ENCODE measurements at places on chromosomes 5 and 9.

GRCh38 chr9:91541734-91542133, 118.1 kb upstream of the NFIL3 start:
- no peak for DNase-seq

- DNase-seq, result no peak
Observed at GRCh38 chr5:150281987-150282386, 7.6 kb downstream of the CAMK2A start.

DNA sequence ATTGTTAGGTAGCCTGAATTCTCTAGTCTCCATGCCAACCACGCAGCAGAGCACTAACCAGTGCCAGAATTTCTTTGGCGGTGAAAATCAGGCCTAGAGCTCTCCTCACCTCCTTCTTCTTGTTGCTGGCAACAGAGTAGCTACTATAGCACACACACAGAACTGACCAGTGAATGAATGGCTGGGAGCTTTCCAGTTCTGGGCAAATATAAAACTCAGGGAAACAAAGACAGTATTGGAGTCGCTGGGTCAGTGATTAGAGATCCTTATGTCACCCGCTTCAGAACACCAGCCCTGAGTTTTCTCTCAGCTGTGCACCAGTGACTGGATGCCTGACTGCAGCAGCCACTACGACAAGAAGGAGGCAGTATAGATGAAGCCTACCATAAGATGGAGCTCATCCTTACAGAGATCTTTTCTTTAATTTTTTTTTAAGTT, 26.9 kb upstream of the FEM1C start:
- DNase-seq, result no peak

- no peak for DNase-seq
Observed at GRCh38 chr5:157575381-157576020, at the start of gene ADAM19. Gene ADAM19, minus strand, starts transcription at chr5:157575775. Its CDS starts 79 bp downstream, at chr5:157575696.

DNA sequence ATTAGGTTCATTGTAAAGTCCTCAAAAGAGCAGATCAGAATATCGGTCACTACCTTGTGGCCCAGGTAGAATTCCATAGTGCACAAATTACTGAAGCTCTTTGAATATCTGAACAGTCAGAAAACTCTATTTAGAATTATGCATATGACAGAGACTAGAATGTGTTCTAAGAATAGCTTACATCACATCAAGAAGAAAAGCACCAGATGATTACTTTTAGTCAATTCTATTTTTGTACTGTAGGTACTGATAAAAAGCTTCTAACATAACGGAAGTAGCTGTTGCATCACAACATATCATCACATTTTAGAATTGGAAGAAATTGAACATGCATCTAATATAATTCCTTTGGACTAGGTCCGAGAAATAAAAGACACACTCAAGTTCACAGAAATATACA, 946.6 kb upstream of the ARRDC3 start:
- no peak for DNase-seq

GRCh38 chr9:68482548-68482947, 58.1 kb downstream of the TMEM252 start:
- DNase-seq, result no peak

GRCh38 chr5:37830348-37830747, 9.5 kb downstream of the GDNF start:
- DNase-seq, result no peak

DNA sequence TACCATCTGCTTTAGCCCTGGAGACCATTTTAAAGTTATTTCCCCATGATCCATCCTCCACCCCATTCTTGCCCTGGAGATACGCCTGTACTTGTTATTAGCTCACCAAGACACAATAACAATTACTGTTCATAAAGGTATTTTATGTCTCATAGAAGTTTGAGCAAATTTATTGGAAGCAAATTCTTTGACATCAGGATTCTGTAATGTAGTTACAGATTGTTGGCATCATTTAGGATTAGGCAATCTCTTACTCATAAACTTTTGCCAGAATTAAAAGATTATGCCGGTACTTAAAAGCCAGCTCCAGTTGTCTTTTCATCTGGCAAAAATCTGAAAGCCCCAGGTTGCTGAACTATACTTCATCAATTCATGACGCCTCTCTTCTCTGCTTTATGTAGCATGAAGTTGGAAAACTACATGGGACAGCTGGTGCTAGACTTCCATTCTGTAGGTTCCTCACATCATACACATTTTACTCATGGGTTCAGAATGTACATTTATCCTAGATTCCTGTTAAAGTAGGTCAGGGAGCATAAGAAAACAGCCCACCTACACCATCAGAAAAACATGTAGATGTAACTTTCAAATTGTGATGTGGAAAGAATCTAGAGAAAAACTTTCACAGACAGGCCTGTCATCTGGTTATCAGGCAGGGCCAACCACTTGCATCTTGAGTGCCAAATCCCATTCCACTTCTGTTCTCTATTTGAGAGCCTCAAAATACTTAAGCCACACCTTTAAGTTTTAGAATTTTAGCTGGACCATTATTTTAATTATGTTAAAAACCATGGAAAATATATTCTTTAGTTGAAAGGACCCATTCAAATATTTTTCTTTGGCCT, 14.0 kb downstream of the ATP10B start:
- no peak for DNase-seq

DNA sequence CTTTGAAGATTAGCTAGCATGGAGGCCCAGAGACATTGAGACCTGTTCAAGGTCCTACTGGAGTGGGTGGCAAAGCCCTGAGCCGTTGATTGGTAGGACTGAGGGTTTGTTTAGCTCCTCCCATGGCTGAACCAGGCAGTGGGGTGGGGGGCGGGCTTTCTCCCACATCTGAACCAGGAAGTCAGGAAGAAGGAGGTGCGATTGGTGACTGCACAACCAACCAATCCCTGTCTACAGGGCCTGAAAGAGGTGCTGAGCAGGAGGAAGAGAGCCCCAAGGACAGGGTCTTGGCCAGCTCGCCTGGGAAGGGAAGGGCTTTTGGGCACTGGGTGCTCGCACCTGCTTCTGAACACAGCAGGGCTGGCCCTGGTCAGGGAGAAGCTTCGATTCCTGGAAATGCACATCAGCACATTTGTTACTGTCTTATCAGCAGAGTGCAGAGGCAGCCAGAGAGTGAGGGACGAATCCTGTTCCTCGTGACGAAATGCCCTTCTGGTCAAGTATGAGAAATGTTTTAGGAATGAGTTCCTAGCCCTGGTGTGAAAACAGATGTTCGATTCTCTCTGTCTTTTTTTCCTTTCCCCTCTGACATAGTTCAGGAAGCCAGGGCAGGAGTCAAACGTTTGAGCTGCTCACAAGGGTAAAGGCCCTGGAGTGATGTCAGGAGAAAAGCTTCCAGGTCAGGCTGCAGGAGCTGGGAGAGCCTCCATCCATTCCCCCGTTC, 294.8 kb upstream of the KLF4 start:
- peak; percentile 91 for DNase-seq

GRCh38 chr5:103283120-103283519, 24.6 kb downstream of the MACIR start:
- DNase-seq, result no peak

- no peak for DNase-seq
Observed at GRCh38 chr9:95171001-95171400, 146.5 kb downstream of the FANCC start.

GRCh38 chr9:21607576-21607975, 125.5 kb upstream of the IFNE start:
- DNase-seq, result no peak

DNA sequence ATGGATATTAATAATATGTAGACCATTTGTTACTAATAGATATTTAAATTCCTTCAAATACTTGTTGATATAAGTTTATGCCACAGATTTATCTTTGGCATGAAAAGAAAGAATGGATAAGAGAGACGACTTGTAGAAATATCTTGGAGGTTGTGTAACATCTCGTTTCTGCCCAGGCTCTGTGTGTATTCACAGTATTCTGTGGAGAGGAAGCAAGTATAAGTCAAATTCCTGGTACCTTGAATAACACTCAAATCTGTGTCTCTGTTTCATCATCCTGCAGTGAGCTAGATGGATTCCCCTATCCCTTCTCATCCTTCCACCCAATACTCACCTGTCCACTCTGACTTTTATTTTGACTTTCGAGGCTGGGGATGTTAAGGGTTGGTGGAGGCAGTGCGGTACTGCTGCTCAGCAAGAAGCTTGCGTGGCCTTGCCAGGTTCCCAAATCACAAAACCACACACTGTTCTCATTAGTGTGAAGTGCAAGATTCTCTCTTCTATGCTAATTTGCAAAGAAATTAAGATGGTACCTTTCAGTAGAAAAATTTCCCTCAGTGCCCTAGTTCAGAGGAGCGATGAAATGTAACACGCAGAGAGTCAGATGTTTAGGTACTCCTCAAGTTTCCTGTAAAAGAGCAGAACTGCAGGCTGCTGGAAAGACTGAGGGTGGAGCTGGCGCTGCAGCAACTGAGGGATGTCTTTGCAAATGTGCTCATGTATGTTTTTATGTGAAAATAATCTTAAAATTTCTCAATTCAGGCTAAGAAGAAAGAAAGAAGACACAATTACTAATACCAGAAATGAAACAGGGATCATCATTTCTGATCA, 42.6 kb upstream of the ANKRD18A start:
- DNase-seq, result peak; percentile 8

DNA sequence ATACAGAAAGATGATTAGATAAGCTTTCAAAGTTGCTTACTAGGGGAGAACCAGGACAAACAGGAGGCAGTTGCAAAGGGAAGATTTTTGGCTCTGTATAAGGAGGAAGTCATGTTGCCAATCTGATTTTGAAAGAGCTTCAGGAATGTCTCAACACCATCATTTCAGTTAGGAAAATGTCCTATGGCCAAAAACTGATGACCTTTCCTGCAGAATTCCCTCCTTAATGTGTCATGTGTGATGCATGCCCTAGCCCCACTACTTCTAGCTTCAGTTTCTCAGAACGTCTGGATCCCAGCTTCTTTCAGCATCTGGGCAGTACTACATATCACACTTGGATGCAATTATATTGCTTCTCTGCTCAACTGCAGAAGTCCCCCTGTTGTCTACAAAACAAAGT, 211.5 kb upstream of the NREP start:
- no peak for DNase-seq

- DNase-seq, result no peak
Observed at GRCh38 chr5:61697809-61698558, 365.9 kb downstream of the ZSWIM6 start.

DNA sequence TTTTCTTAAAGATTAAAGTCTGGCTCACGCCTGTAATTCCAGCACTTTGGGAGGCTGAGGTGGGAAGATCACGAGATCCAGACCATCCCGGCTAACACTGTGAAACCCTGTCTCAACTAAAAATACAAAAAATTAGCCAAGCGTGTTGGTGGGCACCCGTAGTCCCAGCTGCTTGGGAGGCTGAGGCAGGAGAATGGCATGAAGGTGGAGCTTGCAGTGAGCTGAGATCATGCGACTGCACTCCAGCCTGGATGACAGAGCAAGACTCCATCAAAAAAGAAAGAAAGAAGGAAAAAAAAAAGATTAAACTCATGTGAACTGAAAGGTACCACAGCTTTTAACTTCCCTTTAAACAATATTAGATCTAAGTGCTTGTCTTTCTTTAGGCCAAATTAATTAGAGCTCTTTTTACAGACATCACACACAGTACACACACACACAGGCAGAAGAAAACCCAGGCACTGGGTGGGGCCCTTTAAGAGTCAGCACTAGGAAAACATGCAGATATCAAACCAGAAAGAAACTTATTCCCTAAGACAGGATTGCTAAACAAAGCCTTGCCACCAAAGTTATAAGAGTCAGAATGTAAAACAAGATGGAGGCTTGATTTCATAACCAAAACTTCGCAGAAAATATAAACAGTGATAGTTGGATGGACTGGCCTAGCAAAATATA, 29.3 kb upstream of the UHRF2 start:
- DNase-seq, result no peak

DNA sequence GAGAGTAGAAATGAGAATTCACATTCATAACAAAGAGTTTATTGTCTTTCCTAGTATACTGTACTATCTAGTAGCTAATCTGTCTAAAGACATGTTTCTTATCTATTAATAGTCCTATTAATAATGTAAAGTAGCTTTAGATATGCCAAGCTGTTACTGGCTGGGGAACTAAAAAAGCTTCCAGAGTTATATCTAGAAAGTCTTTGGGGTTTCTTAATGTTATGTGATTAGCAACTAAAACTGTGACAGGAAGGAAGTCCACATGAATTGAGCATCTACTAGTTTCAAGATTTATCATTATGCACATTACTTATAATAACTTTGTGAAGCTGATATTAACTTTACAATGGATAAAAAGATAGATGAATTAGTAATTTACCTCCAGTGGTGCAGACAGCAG, 122.7 kb upstream of the CDKN2B start:
- DNase-seq, result no peak

GRCh38 chr5:173736374-173736773, 119.9 kb upstream of the BOD1 start:
- DNase-seq, result peak; percentile 28

DNA sequence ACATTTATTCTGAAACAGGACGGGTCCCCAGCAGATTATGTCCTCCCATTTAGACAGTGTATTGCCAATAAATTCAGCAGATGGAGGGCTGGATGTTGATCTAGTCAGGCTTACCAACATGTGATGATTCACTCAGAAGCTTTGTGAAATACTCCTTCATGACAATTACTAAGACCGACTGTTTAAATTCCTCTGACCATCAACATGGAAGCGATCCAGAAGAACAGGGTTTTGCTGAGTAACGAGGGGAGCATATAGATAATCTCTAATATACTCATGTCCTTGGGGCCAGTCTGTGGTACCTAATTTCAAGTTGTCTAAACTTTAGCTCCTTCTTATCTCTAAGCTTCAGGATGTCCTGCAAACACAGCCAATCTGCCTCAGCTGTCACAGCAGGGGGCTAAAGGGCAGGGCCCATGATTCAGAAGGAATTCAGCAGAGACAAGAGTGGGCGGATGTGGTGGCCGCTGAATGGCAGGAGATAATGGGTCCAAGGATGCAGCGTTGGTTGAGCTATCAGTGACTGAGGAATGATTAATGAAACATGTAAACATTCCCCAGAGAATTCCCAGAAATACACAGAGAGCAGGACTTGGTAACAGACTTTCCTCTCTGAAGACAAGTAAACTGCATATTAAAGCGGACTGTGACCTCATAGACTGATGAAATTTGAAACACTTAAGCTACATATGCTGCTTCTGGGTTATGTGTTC, 109.4 kb downstream of the ANKRD55 start:
- peak; percentile 98 for DNase-seq

DNA sequence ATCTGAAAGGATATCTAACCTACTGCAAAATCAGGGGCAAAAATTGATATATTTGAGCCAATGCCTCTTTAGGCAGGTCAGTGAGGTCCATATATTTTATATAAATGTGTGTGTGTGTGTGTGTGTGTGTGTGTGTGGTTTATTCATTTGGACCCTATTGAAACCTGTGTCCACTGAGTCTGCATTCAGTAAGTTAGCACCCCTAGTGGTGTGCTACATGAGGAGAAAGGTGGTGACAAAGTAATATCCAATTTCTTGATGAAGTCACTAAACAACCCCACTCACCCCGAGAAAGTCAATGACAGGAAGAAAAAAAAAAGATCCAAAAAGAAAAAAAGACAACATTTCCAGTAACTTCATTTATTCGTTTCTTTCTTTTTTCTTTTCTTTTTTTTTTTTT, 4.1 kb downstream of the FBXW11 start:
- DNase-seq, result peak; percentile 66

GRCh38 chr5:151083081-151083676, 2.3 kb upstream of the TNIP1 start:
- DNase-seq, result no peak

Measured in hematopoietic multipotent progenitor cell treated with erythropoietin and hydrocortisone succinate and interleukin-3 and kit ligand, for 4 days (in vitro differentiated cells).